Activated CD4-positive, alpha-beta T cell treated with anti-CD3 and anti-CD28 coated beads for 36 hours (primary cell): ENCODE measurements at places on chromosomes 7 and 10. TPM values are rescaled to one million over a fixed set of nuclear protein-coding genes. Genes with fewer than 3 reads are reported as not detected.

DNA sequence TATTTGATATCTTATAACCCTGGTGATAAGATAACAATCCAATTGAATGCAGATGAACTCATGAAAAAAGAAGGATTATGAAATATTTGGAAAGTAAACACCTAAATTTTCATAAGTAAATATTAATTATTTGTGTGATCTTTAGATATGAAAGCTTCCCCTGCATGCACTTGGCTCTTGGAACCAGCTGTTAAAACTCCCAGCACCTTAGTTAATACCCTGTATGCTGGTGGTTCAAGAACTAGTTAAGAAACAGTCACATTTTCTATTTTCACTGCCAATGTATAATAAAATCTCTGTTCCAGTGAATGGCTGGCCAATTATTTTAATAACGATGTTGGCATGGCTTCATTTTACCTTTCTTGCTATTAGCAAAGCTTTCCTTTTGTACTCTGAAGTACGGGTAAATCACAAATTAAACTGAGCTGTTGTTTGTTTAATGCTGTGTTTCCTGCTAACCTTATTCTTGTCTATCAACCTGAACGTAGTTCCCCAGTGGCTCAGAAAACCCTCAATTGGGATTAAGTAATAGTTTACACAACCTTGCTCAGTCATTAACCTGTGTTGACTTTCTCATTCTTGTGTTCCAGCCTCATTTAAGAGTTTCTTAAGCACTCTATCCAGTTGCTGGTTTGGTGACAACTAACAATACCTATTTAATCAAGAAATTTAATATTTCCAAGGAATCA, 38.9 kb downstream of the MET start:
- no peak for DNase-seq

- DNase-seq, result no peak
These were observed 157.1 kb upstream of the PRKCQ start for GRCh38 chr10:6737080-6737641.

Gene SMKR1
- 2.3 TPM for total RNA-seq

Gene SLC13A4
- total RNA-seq, result not detected

Gene FBXL13
- total RNA-seq, result 0.32 TPM

- no peak for DNase-seq
These were observed 3.8 kb downstream of the LCOR start for GRCh38 chr10:96835899-96836298.

GRCh38 chr10:97648562-97649404, 8.3 kb downstream of the PI4K2A start:
- DNase-seq, result peak; percentile 60

Gene JCAD
- not detected for total RNA-seq

- no peak for DNase-seq
These were observed 552.7 kb downstream of the DNAJB6 start for GRCh38 chr7:157889480-157889879.

GRCh38 chr10:97129666-97130065, 56.1 kb downstream of the SLIT1 start:
- DNase-seq, result no peak

Gene EIF5AL1
- total RNA-seq, result 0.18 TPM

DNA sequence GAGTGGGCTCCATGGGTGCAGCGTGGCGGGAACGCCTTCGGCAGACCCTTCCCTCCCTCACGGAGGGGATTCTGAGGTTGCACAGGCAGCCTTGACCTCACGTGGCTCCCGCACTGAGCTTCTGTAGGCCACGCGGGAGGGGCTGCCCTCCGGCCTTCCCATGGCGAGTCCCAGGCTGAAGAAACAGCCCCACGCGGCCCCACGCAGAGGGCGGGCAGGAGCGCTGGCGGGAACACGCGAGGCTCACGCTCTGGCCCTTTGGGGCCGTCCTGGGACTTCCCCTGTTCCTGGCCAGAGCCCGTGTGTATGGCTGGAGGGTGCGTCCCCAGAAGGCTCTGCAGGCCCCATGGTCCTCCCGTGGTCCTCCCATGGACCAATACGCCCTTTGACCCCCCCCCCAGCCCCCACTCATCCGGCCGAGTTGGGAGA, 21.7 kb upstream of the NKX6-2 start:
- no peak for DNase-seq

DNA sequence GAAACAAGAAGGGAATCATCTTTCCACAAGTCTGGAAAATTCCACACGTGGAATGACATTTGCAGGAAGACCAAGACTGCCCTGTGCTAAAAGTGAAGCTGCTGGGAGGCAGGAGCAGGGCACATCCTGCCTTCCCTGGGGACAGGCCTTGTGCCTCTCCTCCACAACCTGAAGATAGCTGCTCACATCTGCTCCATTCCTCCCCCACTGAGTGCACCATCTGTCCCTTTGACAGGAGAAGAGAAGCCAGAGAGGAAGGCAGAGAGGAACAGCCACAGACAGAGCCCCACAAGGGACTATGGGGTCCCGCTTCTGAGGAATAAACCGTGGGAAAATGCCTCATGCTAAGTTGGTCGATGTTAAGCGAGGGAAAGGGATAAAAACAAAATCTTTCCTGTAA, 15.9 kb upstream of the FAM171A1 start:
- DNase-seq, result no peak

DNA sequence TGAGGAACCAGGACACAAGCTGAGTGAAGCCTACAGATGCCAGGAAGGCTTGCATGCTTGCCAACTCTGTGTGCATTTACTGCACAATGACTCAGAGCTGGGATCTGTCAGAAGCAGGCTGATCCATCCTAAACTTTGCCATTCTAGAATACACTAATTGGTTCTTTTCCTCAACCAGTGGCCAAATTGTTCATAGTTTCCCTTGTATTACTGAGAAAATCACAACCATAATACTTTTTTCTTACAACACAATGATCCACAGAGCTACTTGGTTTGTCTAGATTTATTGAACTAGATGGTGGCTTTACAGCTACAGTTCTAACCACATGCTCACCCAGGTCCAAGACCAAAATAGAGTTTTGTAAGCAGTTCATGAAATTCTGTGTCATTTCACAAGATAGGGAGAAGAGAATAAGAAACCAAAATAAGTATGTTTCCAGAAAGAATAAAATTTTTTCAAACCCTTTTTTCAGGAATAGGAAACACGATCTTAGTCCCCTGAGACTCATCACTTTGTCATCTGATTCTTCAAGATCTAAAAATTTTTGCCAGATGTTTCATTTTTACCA, 21.0 kb upstream of the LRRC17 start:
- DNase-seq, result no peak

Gene ZNF239
- 2.4 TPM for total RNA-seq

- no peak for DNase-seq
These were observed 132.0 kb upstream of the FOXK1 start for GRCh38 chr7:4550117-4550516.

Gene KMT2C
- total RNA-seq, result 35.9 TPM

GRCh38 chr10:73809061-73809818, 2.2 kb downstream of the NDST2 start:
- no peak for DNase-seq

DNA sequence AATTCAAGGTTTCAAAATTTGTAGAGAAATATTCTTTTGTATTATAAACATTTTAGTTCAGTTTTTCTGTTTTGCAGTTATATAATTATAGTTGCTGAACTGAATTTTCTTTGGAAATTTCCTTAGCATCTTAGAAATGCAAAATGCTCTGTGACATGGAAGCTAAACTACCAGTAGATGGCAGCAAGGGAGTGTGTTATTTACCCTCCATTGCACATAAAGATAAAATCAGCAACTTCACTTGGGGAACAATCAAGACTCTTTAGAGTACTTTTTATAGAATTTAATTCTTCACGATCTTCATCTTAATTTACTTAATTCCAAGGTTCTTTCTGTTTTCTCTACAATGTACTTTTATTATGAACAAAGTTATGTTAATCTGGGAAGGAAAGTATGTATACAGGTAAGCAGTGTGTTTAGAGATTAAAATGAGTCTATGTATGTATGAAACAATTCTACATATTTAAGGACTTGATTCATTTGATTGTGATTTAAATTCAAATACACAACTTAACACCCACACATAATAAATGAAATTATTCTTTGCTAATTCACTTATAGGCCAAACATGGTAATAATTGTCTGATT, 404.2 kb downstream of the THSD7A start:
- DNase-seq, result no peak

DNA sequence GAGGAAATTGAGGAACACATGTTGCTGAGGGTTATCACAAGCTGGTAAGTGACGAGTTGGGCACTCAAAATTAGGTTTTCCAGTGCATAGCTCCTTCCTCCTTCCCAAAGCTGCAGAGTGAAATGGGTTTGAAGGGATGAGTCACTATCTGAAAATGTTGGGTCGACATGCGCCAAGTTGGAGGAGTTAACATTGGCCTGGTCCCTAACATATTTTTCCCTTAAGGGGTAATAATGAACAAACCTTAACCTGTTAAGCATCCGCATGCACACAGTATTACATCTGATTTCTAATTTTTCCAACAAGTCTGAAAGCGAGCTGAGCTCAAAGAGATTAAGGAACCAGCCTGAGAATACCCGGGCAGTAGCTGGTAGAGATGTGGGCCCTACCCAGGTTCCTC, 20.7 kb upstream of the TECTB start:
- no peak for DNase-seq

- DNase-seq, result no peak
These were observed 82.4 kb upstream of the INHBA start for GRCh38 chr7:41785265-41785664.

- DNase-seq, result no peak
These were observed 267.7 kb upstream of the SEMA3A start for GRCh38 chr7:84462259-84462658.

DNA sequence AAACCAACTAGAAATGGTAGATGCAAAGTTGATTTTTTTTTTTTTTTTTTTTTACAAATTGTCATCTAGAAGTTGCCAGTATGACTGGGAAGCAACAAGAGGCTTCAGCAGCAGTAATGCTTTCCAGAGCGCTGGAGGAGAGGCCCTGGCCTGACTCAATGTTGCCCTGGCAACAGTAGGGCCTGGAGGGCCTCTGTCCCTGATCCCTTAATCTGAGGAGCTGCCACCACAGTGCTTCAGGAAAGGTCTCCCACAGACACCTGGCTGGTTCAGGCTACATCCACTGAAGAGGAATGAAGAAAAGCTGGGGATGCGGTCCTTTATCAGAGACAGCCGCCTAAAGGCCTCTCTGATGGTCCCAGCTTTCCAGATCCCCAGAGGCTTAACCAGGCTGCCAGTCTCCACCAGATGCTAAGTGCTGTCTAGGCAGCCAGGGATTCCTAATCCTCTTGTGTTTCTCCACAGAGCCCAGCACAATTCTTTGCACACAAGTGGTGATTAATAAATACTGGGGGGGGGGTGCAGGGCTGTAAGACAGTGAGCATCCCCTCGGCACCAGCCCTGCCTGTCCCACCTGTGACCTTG, 33.7 kb downstream of the ZNF777 start:
- no peak for DNase-seq

DNA sequence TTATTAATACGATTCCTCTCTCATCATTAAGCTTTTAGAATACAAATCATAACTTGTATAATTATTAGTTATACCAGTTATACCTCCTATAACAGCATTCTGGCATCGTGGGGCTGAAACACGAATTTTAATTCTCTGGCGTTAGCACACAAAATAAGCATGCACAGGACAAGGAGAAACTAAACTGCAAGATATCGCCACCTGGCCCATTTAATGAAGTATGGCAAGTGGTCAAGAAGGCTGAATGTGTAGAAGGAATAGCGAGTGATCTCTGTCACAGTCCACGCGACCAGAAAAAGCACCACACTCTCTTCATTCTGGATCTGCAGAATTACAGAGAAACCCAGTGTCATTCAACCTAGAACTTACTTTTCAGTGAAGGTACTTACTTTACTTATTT, 18.1 kb downstream of the HACD1 start:
- no peak for DNase-seq

Gene DPP6
- total RNA-seq, result not detected
